Activated naive CD4-positive, alpha-beta T cell treated with anti-CD3 and anti-CD28 coated beads for 36 hours (primary cell): ENCODE measurements at places on chromosomes 7 and 10.
A peak's percentile ranks its signal among the peaks of the same experiment; 100 is the strongest.

DNA sequence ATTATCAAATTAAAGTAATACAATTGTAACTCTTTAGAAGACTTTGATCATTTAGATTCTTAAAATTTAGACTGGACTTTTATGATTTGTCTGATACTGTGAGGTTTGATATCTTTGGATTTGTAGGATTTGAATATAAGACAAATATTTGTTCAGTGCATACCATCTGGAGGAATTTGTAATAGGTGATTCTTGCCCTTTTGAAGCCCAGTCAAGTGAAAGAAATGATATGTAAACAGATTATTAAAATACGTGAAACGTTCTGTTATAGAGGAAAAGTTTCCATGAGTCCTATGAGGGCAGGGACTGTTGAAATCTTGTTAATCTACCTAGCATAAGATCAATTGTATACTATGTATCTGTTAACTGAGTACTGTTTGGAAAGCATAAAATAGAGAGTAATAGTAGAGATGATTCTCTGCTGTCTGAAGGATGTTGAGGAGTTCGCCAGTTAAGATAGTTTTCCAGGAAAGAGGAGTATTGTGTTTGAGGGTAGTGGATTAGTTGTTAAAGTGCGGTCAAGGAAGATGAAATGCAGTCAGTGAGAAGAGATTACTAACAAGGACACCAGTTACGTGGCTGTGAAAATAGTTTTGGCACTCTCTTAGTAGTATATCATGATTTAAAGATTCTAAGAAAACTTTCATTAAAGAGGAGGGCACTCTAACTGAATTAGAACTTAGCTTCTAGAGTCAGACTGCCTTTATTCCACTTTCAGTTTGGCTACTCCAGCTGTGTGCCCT is 14.4 kb downstream of the PDCD4 start:
- no peak for DNase-seq

DNA sequence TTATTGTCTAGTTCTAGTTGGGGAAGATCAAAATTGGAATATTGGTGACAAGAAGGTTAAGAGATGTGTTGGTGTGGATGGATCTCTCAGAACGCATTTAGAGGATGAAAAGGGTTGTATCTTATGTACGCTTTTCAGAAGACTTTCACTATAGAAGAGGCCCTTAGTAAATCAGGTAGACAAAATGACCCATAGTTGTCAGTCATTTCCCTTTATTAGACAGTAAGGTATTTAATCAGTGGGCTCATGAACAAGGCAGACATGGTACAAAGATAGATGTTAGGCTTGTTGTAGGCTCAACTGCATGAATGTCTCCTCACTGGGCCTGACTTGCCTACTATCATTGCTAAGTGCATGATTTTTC is 359.2 kb downstream of the PHF14 start:
- no peak for DNase-seq

GRCh38 chr7:47418601-47419309 is 163.2 kb downstream of the TNS3 start:
- DNase-seq, result no peak

- no peak for DNase-seq
Observed at GRCh38 chr7:17678896-17679295, 261.4 kb downstream of the SNX13 start.

DNA sequence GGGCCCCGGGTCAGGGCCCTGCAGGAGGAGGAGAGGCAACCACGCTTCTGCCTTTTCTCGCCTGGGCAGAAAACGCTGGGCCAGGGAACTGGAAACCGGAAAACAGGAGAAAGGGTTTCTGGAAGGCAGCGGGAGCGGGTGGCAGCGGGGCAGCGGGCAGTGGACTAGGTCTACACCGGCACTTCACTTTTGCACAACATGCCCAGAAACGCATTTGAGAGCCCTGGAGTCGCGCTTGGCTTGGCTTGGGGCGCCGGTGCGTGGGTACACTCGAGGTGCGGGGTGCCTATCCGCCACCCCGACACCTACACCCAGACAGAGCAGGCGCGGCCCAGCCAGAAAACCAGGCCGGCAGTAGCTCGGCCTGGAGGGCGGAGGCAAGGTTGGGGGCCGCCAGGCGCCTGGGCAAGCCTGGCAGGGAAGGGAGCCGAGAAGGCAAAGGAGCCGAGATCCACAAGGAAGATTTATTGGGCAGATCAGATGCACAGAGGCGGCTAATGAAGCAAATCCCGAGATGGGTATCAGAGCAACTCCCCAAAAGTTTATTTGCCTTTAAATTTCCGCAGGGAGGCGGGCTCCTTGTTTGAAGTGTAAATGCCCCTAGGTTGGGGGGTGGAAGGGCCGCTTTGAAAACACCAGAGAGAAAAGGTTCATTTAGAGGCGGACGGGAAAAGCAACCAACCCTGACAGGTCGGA is 3.2 kb upstream of the PAX2 start:
- no peak for DNase-seq

GRCh38 chr10:30437031-30437841 is 3.3 kb downstream of the MAP3K8 start:
- DNase-seq, result peak; percentile 39

- no peak for DNase-seq
Observed at GRCh38 chr10:71899665-71900412, 48.8 kb upstream of the PSAP start.

- DNase-seq, result peak; percentile 69
Observed at GRCh38 chr10:102612964-102613275, 31.4 kb upstream of the TRIM8 start.

GRCh38 chr7:100604976-100605911 is 3.1 kb downstream of the PCOLCE start:
- peak; percentile 40 for DNase-seq

GRCh38 chr10:78371136-78371535 is 337.5 kb downstream of the RPS24 start:
- no peak for DNase-seq

GRCh38 chr10:65346466-65346865 is 1579.4 kb upstream of the LRRTM3 start:
- no peak for DNase-seq

DNA sequence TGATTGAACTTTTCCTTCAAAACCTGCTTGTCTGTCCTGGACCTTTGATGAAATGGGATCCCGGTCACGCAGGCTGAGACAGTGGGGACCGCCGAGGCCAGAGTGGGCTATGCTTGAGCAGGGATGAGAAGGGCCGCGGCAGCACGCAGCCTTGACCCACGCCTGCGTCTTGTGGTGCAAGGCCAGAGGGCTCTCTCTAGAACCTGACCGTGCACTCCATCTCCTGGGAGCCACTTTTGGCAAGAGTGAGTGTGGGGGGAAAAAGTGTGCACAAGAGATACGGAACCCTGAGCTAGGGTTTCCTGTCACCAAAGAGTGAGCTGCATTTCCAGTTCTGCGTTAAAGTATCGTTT is 42.4 kb downstream of the WIPI2 start:
- DNase-seq, result no peak

GRCh38 chr10:29628311-29628710 is 6.5 kb downstream of the SVIL start:
- DNase-seq, result no peak

GRCh38 chr10:11442001-11442773 is 169.3 kb downstream of the USP6NL start:
- no peak for DNase-seq

GRCh38 chr10:27744802-27745731 is 552 bp downstream of the MKX start:
- DNase-seq, result peak; percentile 21

DNA sequence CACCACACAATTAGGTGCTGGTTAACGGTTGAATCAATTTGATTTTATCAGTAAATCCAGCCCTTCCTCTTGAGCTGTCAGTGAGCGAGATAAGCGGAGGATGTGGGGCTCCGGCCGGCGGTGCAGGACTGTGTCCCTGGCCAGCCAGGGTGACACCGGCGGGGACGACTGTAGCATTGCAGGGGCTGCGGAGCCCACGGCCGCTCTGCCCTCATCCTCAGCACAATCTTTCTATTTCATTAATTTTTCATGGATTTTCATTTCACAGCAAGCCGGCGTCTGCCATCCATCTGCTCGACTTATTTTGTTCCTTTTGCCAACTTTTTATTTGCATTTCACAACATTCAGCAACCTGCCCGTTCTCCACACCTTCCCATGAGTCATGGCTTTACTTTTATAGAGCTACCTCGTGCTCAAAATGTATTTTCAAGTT is 4.7 kb downstream of the ADARB2 start:
- DNase-seq, result no peak

DNA sequence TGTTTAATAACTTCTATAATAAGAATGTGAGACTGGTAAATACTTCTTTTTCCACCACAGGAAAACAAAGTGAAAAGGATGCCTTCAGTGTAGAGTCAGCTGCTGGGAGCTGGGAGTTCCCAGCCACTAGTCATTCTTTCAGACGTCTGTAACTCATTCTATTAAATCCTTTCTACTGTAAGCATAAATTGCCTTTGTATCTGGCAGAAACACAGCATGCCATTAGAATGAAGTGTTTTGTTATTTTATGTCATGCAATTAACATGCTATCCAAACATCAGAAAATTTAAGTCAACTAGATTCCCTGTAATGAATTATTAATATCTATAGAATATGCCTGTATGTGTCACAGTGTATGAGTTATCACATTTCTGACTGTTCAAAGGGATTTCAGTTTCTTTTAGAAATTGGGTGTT is 14.3 kb downstream of the BPGM start:
- DNase-seq, result no peak

GRCh38 chr10:43703286-43703685 is 54.6 kb upstream of the ZNF32 start:
- DNase-seq, result no peak

GRCh38 chr10:130969700-130970099 is 341.8 kb downstream of the TCERG1L start:
- no peak for DNase-seq

DNA sequence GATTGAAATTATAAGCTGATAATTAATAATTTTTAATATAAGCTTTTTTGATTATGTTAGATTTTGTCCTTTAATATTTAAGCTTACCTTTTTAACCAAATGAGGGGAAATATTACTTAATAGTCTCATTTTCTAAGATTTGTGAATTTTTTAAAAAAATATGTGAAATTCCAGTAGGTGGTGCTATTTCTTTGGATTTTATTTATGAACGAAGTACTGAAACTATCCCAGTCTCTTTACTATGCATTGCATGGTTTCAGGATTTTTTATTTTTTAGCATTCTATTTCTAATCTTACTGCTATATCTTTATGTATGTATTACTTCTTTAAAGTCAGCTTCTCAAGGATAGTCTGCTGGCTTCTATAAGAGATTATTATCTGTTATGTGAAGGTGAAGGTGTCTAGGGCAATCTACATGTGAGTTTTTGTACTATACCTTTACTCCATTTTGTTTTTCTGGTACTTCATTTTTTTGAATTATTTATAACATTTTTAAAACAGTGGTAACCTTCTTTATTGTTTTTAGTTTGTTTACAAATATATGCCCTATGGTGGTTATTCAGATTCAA is 78.3 kb downstream of the ATRNL1 start:
- no peak for DNase-seq

GRCh38 chr7:32378988-32379387 is 111.2 kb downstream of the LSM5 start:
- DNase-seq, result no peak

- DNase-seq, result no peak
Observed at GRCh38 chr7:32293833-32294232, 196.3 kb downstream of the LSM5 start.

DNA sequence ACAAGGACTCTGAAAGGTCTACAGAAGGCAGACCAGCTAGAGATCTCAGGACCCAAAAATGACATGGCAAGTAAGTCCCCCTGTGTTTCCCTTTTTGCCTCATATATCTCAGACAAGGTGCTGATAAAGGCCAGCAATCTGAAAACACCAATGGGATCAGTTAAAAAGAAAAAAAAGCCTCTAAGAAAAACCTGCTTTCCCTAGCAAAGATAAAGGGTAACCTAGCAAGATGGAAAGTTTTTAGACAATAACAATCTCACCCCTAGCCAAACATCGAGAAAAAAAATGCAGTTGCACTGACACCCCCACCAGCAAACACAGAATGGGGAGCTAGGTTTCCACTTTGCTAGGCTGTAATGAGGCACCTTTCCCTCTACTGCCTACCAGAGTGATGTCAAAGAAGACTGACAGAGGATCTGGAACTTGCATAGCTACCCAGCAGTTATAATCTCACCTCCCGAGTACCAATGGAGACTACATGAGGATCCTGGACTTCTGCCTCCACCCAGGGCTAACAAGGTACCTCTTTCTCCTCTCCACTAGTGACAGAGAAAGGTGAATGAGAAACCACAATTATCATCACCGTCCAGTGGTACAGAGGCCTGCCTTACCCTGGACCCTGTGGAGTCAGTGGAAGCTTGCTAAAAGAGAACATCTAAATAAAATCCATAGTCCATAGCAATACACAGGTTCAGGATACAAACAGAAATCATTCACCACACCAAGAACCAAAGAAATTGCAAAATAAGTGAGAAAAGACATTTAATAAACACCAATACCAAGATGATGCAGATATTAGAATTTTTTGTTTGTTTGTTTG is 240.8 kb downstream of the ARHGAP12 start:
- no peak for DNase-seq

DNA sequence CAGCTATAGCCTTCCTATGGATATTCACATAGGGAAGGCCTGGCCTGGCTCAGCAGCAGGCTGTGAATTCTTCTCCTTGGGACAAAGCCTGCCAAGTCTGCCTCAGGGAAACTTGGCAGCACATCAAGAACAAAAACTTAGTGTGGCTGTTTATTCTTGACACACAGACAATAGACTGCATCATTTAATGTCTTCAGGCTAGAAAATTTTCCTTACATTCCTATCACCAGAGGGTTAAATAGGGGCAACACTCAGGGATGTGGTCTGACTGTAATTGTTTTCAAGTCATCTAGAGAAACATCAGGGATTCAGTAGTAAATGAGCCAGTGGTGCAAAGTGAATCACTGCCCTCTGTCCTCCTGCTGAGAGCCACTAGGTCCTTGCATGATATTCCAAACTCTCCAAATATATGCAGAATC is 137.3 kb downstream of the SEMA3C start:
- DNase-seq, result no peak

DNA sequence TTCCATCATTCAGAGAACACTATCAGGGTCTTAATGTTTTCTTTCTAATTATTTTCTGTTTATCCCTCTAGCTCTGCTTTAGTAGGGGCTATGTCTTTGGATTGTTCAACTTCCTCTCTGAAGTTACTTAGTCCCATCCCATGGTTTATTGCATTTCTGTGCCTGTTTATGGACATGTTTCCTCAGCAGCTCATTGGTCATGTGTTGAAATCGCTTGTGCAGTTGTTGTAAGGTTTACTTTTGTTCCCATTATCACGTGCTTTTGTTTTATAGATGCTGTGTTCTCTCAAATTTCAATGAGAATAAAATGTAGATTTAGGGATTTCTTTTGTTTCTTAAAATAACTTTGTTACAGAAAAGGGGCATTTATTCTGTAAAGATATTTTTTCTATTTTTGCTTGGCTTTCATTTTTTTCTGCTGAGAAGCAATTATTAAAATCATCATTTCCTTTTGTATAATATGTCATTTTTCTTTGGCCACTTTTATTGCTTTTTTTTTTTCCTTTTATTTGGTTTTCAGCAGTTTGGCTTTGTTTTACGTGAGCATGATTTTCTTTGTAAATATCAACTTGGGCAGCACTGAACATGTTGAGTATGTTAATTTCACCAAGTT is 110.9 kb downstream of the CCDC7 start:
- DNase-seq, result no peak

- DNase-seq, result no peak
Observed at GRCh38 chr10:614139-614711, 75.2 kb downstream of the DIP2C start.

- no peak for DNase-seq
Observed at GRCh38 chr7:2049782-2050510, 182.8 kb downstream of the MAD1L1 start.

GRCh38 chr7:37665352-37666022 is 18.1 kb upstream of the GPR141 start:
- no peak for DNase-seq

- DNase-seq, result no peak
Observed at GRCh38 chr7:122983261-122983660, 12.2 kb downstream of the TAS2R16 start.

GRCh38 chr10:83680470-83680891 is 458.8 kb upstream of the GHITM start:
- DNase-seq, result peak; percentile 42
